ENCODE measurements at places on chromosomes 1 and 21.
A peak's percentile ranks its signal among the peaks of the same experiment; 100 is the strongest.

- DNase-seq: no peak
Observed at GRCh38 chr1:184380468-184380867, 6.4 kb upstream of the C1orf21 start.

DNA sequence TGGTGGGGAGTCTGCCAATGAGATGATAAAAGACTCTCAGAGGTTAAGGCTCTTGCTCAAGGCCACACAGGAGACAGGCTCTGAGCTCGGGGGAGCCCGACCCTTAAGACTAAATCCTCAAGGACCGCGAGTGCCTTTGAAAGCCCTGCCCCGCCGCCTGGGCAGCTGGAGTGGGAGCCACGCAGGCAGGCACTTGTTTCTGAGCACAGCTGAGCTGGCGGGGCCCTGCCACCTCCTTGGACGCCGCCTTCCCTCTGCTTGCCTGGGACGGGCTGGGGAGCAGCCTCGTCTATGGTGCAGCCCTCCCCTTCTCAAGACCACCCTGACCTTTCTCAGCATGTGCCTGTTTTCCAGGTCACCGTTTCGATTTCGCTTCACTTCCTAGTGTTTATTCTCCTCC is 169.3 kb downstream of the CAMTA1 start:
- DNase-seq: no peak

DNA sequence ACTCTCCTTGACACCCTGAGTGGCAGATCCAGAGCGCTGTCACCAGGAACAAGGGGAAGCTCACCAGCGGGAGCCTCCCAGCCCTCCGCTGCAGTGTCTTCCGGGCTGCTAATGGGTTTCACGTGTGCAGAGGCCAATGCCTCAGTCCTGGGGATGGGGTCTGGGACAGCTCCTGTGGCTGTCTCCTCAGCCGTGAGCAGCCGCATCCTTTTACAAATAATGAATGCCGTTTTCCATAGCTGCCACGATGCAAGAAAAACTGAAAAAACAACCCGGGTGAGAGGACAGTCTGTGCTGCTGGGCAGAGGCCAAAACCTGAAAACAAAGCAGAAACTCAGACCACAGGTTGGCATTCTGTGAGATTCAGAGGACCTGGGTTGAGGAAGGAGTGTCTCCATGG is 212.2 kb upstream of the RAB4A start:
- no peak for DNase-seq

GRCh38 chr1:111221633-111222291 is 5.8 kb upstream of the CHI3L2 start:
- DNase-seq: peak; percentile 68

DNA sequence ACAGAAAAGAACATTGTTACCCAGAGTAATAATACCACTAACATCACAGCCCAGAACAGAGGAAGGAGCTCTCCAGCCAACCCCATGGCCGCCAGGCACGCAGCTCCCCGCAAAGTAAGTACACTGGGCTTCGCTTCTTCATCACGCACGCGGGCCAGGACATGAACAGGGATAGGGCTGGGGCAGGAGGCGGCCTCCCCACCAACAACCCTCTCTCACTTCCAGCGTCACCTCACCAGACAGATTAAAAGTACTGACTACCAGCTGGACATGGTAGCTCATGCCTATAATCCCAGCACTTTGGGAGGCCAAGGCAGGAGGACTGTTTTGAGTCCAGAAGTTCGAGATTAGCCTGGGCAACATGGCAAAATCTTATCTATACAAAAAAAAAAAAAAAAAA is 78.3 kb downstream of the NPHP4 start:
- no peak for DNase-seq

- no peak for DNase-seq
Observed at GRCh38 chr1:93608187-93609109, 73.2 kb downstream of the BCAR3 start.

DNA sequence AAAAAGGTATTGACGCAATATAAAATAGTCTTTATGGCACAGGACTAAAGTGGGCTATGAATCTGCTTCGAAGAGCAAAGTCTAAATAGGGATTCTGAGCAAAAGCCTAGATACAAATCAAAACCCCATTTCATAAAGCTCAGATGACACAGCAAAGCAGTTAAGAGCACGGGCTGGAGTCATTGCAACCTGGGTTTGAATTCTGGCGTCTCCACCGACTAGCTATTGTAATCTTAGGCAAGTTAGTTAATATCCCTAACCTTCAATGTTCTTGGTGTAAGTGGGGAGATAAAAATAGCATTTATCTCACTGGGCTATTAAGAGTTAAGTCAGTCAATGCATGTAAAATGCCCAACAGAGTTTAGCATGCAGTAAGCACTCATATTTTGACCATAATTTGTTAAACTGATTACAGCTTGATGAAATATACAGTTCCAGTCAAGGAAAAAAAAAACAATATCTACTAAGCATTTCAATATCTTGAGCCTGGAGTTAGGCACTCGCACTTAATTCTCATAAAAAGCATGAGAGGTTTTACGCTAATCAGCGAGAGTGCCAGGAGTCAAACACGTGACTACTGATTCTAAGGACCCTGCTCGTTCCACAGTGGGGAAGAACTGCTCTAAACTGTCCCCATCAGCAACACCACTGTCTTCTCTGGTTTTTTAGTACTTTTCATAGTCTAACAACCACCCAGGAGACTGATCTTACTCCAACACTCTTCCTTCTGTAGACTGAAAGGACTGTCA is 75.5 kb downstream of the JAK1 start:
- no peak for DNase-seq

DNA sequence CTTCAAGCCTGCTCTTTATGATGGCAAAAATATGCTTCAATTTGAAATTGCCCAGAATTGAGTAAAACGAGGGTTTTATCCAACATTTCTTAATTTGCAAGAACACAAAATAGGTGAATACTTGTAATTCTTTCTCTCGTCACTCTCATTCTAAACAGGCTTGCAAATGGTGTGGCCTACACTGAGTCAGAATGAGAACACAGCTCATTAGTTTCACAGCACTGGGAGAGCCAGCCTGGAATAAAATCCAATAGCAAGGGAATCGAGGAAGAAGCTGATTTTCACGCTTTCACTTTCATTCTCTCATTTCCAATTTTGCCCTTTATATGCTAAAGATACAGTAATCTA is 537.5 kb downstream of the LTN1 start:
- DNase-seq: no peak

DNA sequence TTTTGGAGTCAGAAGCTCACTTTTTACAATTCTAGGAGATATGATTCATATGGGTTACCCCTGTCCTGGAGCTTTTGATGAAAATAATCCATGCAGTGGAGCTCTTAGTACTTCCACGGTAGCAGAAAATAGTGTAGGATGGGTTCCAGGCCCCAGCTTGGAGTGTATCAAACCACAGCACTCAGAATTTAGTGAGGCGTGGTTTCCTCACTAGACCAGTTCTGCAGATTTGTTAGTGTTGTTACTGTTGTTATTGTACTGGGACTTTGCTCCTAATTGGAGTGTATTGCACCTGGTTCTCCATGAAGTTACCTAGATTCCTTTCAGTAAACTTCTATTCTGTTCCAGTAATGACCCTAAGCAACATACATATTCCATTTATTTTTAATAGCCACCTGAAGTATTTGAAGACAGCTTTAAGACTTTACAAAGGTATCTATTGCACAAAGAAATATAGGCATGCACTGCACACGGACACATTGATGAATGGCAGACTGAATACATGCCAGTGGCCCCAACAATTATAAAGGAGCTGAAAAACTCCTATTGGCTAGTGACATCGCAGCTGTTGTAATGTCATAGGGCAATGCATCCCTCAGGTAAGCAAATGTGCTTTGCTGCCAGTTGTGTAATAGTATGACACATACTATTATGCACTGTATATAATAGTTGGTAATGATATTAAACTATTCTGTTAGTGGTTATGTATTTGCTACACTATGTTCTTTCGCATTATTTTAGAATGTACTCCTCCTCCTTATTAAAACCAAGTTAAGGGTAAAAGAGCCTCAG is 1058.0 kb downstream of the KCNT2 start:
- no peak for DNase-seq

DNA sequence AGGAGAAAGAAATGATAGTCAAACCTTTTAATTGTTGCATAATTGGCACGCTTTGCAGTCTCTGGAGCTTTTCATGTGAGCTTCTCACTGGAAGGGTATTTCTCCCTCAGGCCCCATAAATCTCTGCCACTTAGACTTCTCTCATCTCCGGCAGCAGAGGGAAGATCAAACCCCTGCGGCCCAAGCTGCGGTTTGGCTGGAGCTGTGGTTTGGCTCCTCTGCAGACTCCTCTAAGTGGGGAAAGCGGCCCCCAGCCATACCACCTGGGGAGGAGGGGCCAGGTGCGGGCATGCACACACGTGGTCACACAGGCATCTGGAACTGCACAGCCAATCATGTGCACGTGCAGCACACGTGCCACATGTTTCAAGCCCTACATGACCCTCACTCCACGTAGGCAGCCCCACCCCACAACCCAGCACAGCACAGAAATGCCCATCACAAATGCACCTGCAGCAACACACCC is 58.3 kb downstream of the UBE2T start:
- no peak for DNase-seq

DNA sequence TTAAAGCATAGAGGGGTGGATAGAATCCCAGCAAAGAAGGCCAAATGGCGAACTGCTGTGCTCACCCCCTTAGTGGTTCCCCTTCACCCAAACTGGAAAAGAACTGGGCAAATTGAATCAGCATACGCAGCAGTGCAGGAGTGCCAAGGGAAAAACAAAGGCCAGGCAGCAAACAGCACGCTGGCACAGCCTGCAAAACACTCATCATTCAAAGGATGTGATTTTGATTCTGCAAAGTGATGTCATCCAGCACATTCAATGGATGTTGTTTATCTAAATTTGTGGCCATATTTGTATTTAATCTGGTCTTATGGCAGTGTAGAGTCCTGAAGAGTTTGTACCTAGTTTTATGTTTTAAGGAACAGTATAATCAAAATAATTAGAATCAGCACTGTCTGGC is 71.8 kb upstream of the ECE1 start:
- no peak for DNase-seq

GRCh38 chr1:242692988-242693387 is 168.5 kb upstream of the PLD5 start:
- no peak for DNase-seq

GRCh38 chr1:150928286-150928685 is 2.1 kb downstream of the SETDB1 start:
- no peak for DNase-seq

GRCh38 chr1:194857413-194857812 is 1671.0 kb upstream of the B3GALT2 start:
- DNase-seq: no peak

- no peak for DNase-seq
Observed at GRCh38 chr1:21909286-21909759, 27.8 kb downstream of the HSPG2 start.

GRCh38 chr1:229657993-229658755 is 32.1 kb downstream of the URB2 start:
- no peak for DNase-seq

DNA sequence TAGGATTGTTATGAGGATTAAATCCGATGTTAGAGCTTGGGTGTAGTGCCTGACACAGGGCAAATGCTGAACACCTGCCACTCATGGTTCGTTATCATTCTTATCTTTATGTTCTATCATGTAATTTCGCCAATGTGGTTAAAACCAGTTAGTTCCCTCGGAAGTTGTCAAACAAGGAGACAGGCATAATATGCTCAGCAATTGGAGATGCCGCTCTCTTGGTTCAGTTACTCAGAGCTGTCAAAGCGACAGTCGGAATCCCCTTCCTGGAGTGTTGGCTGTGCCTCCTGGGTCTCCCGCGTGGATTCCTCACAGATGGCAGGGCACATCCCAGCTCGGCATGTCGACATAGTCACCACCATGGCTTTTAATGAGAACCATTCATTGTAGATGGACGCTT is 192.2 kb downstream of the ROR1 start:
- no peak for DNase-seq

- no peak for DNase-seq
Observed at GRCh38 chr1:76153841-76154205, 79.3 kb downstream of the ST6GALNAC3 start.

GRCh38 chr1:192943522-192943921 is 115.6 kb downstream of the UCHL5 start:
- no peak for DNase-seq

DNA sequence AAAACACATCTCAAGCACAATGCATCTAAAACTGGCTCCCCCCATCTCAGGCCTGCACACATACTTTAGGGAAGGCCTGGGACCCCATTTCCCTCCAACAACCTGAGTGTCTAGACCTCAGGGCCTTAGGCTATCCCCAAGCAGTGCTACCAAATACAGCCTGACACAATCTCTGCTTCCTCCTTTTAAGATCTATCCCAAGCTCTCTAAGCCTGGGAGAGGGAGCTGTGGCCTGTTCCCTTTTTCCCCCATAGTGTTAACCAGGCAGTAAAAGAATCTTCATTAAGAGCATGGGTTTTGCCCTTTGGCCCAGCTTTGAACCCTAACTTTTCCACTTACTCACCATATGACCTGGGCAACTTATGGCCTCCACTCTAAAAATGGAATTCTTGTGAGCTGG is 10.8 kb upstream of the COL8A2 start:
- DNase-seq: no peak

DNA sequence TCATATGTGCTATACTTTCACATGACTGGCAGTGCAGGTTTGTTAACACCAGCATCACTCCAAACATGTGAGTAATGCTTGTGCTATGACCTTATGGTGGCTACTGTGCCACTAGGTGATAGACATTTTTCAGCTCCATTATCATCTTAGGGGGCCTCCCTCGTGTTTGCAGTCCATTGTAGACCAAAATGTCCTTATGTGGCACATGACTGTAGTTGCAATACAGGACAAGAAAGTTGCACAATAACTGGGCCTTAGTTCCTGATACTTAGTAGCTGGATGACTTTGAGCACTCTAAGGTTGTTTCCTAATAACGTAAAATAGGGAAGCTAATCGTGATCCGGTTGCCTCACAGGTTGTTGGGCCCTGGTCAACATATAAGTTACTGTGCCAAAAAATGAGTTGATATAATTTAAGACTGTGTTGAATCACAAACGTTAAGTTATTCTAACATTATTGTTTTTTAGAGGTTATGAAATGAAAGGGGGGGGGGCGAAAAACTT is 511 bp upstream of the SNX27 start:
- DNase-seq: no peak

GRCh38 chr1:28893403-28894102 is 20.8 kb upstream of the EPB41 start:
- DNase-seq: no peak

GRCh38 chr1:20399196-20399595 is 86.8 kb downstream of the CAMK2N1 start:
- DNase-seq: no peak

DNA sequence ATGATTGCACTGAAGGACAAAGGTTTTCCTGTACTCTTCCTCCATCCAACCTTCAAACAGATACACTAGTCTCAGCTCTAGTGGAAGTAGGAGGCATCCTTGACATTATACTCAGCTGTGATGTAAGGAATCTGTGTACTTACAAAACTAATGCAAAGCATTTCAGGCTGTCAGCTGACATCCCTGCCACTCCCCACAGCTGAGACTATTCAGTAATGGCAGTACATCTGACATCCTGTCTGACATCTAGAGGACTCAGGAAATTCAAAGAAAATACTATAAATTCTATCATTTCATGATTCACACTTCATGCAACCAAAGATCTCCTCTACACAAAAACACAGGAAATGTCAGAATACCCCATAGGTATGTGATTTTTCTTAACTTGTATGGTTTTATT is 325.8 kb downstream of the SMYD3 start:
- no peak for DNase-seq
